ENCODE measurements at places on chromosomes 16 and 17.

GRCh38 chr17:4959261-4959965 lies 8.2 kb downstream of the SPAG7 start:
- no peak for DNase-seq

GRCh38 chr17:68592682-68593641 lies 8.2 kb downstream of the FAM20A start:
- DNase-seq = no peak

- no peak for DNase-seq
These were observed 108.6 kb upstream of the GOT2 start for GRCh38 chr16:58842746-58843145.

GRCh38 chr17:21010705-21011596 lies 31.9 kb downstream of the USP22 start:
- no peak for DNase-seq

DNA sequence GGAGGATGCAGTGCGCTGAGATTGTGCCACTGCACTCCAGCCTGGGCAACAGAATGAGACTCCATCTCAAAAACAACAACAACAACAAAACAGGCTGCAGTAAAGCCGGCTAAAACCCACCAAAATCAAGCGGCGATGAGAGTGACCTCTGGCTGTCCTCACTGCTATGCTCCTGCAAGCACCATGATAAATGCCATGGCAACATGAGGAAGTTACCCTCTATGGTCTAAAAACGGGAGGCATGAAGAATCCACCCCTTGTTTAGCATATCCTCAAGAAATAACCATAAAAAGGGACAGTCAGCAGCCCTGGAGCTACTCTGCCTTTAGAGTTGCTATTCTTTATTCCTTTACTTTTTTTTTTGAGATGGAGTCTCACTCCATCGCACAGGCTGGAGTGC lies 8.4 kb upstream of the LGALS3BP start:
- no peak for DNase-seq

Measured in dermis microvascular lymphatic vessel endothelial cell (primary cell).